ENCODE measurements at places on chromosomes 2 and 18. TPM values are rescaled to one million over a fixed set of nuclear protein-coding genes. Genes with fewer than 3 reads are reported as not detected.

GRCh38 chr2:95017071-95017501 is 8.4 kb upstream of the MAL start:
- DNase-seq: no peak

- DNase-seq: no peak
These were observed 158.2 kb downstream of the SRBD1 start for GRCh38 chr2:45452866-45453265.

TRABD2A gene
- total RNA-seq: 1.4 TPM

GALR1 gene
- total RNA-seq: 4.0 TPM
